NCI-H69 (cell line): ENCODE measurements at places on chromosomes 5 and 9.

- no peak for DNase-seq
These were observed 7.0 kb upstream of the RASGEF1C start for GRCh38 chr5:180215783-180216630.

GRCh38 chr5:52554293-52554692, 233.4 kb upstream of the ITGA1 start:
- no peak for DNase-seq

GRCh38 chr5:15711892-15712291, 211.9 kb downstream of the FBXL7 start:
- no peak for DNase-seq

DNA sequence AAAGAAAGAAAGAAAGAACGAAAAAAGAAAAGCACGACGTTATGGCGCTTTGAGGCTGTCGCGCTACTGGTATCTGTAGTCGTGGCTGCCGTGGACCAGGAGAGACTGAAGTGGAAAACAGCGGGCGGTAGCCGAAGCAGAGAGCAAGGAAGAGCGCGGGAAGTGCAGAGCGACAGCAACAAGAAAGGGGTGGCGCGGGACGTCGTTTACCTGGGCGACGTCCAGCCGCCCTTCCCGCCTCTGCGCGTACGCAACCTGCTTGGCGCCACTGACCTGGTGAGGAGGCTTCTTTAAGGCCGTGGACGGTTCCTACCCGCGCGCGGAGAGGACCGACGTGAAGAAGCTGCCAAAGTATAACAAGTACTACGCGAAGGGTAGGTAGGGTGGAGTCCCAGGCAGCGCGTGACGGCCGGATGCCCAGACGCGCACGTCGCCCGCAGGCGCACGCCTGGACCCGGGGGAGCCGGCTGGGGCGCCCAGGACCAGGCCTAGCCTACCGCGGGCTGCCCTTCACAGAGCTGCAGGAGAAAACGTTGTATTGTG, 15.4 kb downstream of the CCL28 start:
- peak; percentile 59 for DNase-seq

DNA sequence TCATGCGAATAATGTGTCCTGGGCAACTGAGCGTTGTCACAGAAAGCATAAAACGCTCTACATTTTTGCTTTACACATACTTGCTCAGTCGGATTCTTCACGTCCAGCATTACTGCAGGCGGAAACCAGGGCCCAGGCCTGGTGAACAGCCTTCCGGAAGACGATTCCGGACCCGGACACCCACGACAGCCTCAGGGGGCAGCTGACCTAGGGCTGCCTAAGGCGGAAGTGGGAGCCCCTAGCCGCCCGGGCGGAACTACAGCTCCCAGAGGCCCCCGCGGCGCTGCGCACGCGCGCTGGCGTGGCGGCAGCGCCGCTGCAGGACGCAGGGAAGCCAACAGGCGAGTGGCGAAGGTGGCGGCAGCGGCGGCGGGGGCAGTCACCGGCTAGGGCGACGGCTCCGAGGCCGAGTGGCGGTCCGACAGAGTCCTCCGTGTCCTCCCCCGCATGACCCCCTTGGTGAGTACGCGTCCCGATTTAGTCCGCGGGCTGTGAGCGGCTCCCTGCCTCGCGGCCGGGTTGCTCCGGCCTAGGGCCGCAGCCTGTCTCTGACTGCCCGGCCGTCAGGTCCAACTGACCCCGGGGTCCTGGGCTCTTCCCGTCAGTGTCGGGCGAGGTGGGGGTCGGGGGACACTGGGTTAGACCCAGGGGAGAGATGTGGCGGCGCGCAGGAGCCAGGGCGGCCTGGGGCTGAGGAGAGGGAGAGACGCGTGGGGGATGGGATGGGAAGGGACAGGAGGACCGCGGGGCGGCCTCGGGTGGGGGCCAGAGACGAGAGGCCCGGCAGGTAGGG, at the start of gene GAPVD1:
TSS of gene GAPVD1 (plus strand) at position 326 of the 793 bp plus-strand sequence. CDS start 37,096 bp downstream, outside the sequence.
- peak; percentile 98 for DNase-seq

DNA sequence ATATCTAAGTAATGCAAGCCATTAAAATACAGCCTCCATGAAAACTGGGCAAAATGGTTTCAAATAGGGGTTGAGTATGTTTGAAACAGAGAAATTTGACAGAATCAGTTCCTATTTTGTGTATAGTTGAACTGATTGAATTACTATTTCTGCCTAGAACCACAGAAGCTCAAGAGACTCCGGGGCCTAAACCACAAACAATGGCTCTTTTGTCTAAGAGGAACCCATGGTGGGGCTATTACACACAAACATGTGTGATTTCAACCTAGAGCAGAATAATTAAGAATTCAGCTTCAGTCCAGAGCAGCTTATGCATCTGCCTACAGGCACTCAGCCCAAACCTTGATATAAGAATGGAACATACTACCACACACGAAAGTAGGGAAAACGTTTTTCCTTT, 171.2 kb upstream of the MPDZ start:
- DNase-seq, result peak; percentile 83
